ENCODE measurements at places on chromosomes 3 and 15. TPM values are rescaled to one million over a fixed set of nuclear protein-coding genes. Genes with fewer than 3 reads are reported as not detected.

Gene TUBGCP4
- 24.9 TPM for total RNA-seq

Gene C15orf62
- 15.3 TPM for total RNA-seq

Gene MSL2
- 71.1 TPM for total RNA-seq

DNA sequence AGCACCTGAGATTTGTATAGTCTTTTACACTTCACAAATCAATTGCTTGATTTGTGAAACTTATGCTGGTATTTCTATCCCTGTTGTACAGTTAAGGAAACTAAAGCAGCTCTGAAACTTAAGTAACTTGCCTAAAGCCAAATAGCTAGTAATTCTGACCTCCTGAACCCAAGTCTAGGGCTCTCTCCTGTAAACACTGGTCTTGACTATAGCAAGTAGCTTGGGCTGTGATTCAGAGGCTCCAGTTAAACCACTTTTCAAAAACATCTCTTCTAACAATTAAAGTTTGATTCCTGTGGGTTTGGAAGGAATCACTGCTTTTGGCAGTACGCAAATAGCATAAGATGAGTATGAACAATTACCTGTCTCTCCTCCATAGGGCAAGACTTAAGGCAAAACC, 18.5 kb upstream of the CMTM8 start:
- H3K4me3 ChIP-seq, result no peak overlapping the region
- H3K27ac ChIP-seq, result no peak overlapping the region
- H3K27me3 ChIP-seq, result no peaks in the 10 kb centered on the region
- no peak for DNase-seq

DNA sequence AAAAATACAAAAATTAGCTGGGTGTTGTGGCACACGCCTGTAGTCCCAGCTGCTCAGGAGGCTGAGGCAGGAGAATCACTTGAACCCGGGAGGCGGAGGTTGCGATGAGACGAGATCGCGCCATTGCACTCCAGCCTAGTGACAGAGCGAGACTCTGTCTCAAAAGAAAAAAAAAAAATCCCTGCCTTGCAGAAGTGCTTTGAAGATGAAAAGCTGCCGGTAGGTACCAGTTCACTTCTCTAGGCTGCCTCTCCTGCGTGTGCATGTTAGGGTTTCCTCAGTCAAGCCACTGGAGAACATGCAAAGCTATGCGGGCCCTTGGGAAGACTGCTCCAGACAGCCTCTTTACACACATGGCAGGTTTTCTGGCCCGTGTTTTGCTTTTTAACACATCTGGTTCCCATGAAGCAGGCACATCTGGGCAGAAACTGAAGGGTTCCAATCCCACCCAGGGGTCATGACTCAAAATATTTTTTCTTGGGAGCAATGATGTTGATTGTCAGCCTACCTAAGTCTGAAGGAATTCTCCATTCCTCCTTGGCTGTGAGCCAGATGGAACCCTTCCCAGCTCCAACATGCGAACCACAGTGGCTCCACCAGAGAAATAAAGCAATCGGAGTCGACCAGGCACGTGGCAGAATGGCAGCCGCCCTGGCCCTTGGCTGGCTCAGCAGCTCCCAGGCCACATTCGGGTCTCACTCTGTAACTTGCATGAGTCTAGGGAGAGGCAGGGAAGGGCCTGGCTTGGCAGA, 29.6 kb downstream of the MGLL start:
- no peak overlapping the region for H3K27ac ChIP-seq
- H3K36me3 ChIP-seq, result no peaks in the 10 kb centered on the region
- H3K4me1 ChIP-seq, result peaks cover 33% of the 10 kb centered on the region
- H3K27me3 ChIP-seq, result no peaks in the 10 kb centered on the region

DNA sequence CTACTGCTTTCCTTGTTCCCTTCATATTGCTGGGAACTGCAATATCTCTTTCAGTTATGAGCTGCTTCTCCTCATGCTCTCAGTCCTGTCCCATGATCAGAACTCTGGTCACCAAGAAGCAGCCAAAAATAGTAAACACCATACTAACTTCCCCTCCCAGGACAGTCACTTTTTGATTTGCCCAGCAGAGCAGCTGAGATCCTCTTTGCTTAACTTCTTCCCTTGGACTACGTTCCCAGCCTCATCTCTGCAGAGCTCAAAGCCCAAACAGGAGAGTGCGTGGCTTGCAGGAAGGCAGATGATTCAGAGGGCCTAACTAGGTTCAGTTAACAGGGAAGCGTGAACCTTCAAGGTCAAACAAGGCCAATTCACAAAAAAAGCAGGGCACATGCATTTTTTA, 153.2 kb downstream of the CTNNB1 start:
- H3K36me3 ChIP-seq, result no peaks in the 10 kb centered on the region
- H3K4me3 ChIP-seq, result no peak overlapping the region
- no peak for DNase-seq
- no peak overlapping the region for H3K27ac ChIP-seq
- peaks cover 9% of the 10 kb centered on the region for H3K4me1 ChIP-seq

DNA sequence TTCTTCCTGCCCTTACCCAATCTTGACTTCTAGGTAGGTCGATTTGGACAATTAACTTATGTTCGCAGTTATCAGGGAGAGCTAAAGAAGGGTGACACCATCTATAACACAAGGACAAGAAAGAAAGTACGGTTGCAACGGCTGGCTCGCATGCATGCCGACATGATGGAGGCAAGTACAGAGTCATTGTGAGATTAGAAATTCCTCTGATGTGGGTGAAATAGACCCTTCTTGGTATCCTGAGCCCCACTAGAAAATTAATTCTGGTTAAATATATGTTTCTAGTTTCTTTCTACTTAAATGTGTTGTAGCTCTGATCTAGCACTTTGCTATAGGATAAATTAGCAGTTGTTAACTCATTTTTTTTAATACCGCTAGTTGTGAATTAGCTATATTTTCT, 13.6 kb downstream of the LXN start:
- H3K27me3 ChIP-seq, result no peaks in the 10 kb centered on the region
- no peak overlapping the region for H3K4me3 ChIP-seq
- H3K36me3 ChIP-seq, result peaks cover 69% of the 10 kb centered on the region

GRCh38 chr3:155908086-155908485, 37.6 kb downstream of the GMPS start:
- H3K4me3 ChIP-seq, result no peak overlapping the region
- peaks cover 62% of the 10 kb centered on the region for H3K36me3 ChIP-seq
- H3K4me1 ChIP-seq, result no peaks in the 10 kb centered on the region

GRCh38 chr3:153160451-153161137, 1.4 kb upstream of the RAP2B start:
- peak overlapping the region; percentile 96 for H3K27ac ChIP-seq
- no peaks in the 10 kb centered on the region for H3K27me3 ChIP-seq
- no peaks in the 10 kb centered on the region for H3K36me3 ChIP-seq

DNA sequence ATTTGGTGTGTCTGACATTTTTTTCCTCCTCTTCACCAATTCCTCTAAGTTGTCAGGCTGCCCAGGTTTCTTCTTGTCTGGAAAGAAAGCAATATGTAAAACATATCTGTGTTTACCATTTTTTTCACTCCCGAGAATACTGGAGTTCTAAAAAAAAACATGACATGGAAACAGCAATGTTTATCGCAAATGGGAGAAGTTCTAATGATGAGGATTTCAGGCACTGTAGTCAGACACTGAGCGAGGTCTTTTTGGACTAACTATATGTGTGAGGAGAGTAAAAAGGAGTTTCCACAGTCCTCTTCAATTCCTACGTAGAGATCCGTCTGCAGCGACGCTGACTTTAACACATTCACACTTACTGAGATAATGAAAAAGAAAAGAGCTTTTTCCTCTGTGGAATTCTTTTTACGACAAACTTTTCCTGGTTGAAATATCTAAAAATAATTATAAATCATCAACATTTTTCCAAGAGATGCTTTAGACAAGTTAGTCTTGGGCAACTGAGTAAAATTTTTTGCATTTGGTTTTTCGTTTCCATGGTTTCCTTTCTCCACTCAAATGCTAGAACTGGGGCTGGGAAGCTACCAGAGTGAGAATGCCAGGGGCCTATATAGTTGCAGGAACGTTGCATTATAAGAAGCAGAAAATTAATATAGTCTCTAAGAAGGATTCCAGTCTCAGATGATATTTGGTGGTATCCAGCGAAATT, 8.4 kb upstream of the SETMAR start:
- no peaks in the 10 kb centered on the region for H3K36me3 ChIP-seq
- no peak overlapping the region for H3K27ac ChIP-seq
- DNase-seq, result no peak
- H3K4me1 ChIP-seq, result no peaks in the 10 kb centered on the region

DNA sequence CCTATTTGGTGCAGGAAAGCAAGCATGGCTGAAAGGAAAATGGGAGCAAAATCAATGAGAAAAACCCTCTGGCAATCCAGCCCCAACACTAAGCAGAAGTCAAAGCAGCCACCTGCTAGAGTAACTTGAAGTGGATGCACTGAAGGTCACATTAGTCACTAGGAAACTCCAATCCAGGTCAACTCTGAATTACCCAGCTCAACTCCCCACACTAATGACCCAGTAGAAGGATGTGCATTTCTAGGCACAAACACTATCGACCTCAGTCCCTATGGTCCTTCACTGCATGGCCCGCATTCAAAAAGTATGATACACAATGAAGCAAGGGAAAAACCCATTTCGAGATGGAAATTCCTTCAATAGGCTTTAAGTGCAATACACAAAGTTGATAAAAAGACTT, 80.6 kb downstream of the RAD18 start:
- no peaks in the 10 kb centered on the region for H3K4me1 ChIP-seq
- H3K27ac ChIP-seq, result no peak overlapping the region
- no peak overlapping the region for H3K4me3 ChIP-seq
- no peak for DNase-seq
- no peaks in the 10 kb centered on the region for H3K27me3 ChIP-seq

- no peak overlapping the region for H3K27ac ChIP-seq
- no peaks in the 10 kb centered on the region for H3K36me3 ChIP-seq
- no peaks in the 10 kb centered on the region for H3K27me3 ChIP-seq
- DNase-seq, result no peak
- no peak overlapping the region for H3K4me3 ChIP-seq
Measured at GRCh38 chr15:74403588-74403919, 30.2 kb downstream of the SEMA7A start.

- no peak for DNase-seq
- H3K4me1 ChIP-seq, result peaks cover 8% of the 10 kb centered on the region
- H3K4me3 ChIP-seq, result no peak overlapping the region
- H3K27me3 ChIP-seq, result no peaks in the 10 kb centered on the region
- H3K36me3 ChIP-seq, result no peaks in the 10 kb centered on the region
Measured at GRCh38 chr3:112042842-112043280, 8.3 kb downstream of the TMPRSS7 start.

DNA sequence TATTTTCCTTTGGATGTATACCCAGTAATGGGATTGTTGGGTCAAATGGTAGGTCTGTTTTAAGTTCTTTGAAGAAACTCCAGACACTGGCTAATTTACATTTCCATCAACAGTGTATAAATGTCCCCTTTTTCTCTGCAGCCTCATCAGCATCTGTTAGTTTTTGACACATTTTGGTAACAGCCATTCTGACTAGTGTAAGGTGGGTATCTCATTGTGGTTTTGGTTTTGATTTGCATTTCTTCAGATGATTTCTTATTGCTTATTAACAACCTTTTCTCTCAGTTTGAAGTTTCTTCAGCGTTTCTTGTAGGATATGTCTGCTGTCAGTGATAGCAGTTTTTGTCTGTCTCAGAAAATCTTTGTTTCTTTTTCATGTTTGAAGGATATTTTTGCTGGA, 15.4 kb downstream of the GALK2 start:
- no peak overlapping the region for H3K4me3 ChIP-seq
- no peak overlapping the region for H3K27ac ChIP-seq
- H3K4me1 ChIP-seq, result no peaks in the 10 kb centered on the region
- no peaks in the 10 kb centered on the region for H3K36me3 ChIP-seq
- no peak for DNase-seq

GRCh38 chr3:175399156-175399840, 540.2 kb downstream of the NAALADL2 start:
- H3K4me1 ChIP-seq, result peaks cover 4% of the 10 kb centered on the region
- H3K27ac ChIP-seq, result no peak overlapping the region
- no peak overlapping the region for H3K4me3 ChIP-seq
- no peak for DNase-seq
- no peaks in the 10 kb centered on the region for H3K36me3 ChIP-seq
- no peaks in the 10 kb centered on the region for H3K27me3 ChIP-seq

- H3K36me3 ChIP-seq, result peaks cover 7% of the 10 kb centered on the region
- peak overlapping the region; percentile 4 for H3K27ac ChIP-seq
- no peak overlapping the region for H3K4me3 ChIP-seq
- no peak for DNase-seq
- no peaks in the 10 kb centered on the region for H3K27me3 ChIP-seq
Measured at GRCh38 chr3:128336337-128337156, 130.1 kb downstream of the DNAJB8 start.

GRCh38 chr15:71128939-71129562, 13.8 kb downstream of the THSD4 start:
- H3K4me3 ChIP-seq, result no peak overlapping the region
- no peak for DNase-seq
- H3K27me3 ChIP-seq, result no peaks in the 10 kb centered on the region
- H3K4me1 ChIP-seq, result no peaks in the 10 kb centered on the region
- no peaks in the 10 kb centered on the region for H3K36me3 ChIP-seq

DNA sequence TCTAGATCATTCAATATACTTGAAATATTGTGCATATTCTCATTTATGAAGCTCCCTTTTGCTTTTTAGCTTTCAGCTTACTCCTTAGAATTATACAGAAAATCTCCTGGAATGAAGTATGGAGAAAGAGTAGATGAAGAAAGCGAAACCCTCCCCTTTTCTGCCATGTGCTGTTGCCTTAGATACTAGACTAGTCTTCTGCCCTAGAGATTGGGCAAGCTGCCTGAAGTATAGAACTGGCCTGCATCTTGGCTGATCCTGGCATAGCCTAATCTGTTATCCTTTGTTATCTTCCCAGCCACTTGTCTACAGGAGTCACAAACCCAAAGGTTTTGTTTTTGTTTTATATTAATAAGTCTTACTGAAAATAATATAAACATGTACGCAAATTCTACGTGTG, 138.8 kb downstream of the RBPMS2 start:
- no peaks in the 10 kb centered on the region for H3K36me3 ChIP-seq
- H3K4me3 ChIP-seq, result no peak overlapping the region
- H3K4me1 ChIP-seq, result peaks cover 39% of the 10 kb centered on the region
- no peak for DNase-seq
- H3K27me3 ChIP-seq, result no peaks in the 10 kb centered on the region

- H3K4me1 ChIP-seq, result no peaks in the 10 kb centered on the region
- H3K4me3 ChIP-seq, result no peak overlapping the region
- H3K27ac ChIP-seq, result no peak overlapping the region
- H3K27me3 ChIP-seq, result no peaks in the 10 kb centered on the region
Measured at GRCh38 chr15:44801364-44801763, 65.0 kb downstream of the TRIM69 start.

DNA sequence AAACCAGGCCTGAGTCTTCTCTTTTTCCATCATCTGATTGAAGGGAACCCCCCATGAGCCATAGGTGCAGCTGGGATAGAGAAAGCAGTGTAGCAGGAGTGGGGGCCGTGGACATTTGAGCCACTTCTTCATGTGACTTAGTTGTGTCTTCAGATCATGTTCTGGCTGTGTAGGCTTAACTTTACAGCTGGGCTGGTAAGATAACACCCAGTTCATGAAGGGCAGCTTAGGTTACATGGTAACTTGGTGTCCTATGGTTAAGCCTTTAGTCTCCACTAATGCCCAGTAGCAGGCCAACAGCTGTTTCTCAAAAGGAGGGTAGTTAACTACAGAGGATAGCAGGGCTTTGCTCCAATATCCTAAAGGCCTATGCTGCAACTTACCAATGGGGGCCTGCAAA, 11.4 kb upstream of the SNRPN start:
- no peak overlapping the region for H3K4me3 ChIP-seq
- H3K27me3 ChIP-seq, result no peaks in the 10 kb centered on the region
- no peak overlapping the region for H3K27ac ChIP-seq

GRCh38 chr3:54434756-54435155, 312.4 kb downstream of the CACNA2D3 start:
- H3K27ac ChIP-seq, result no peak overlapping the region
- H3K4me3 ChIP-seq, result no peak overlapping the region
- DNase-seq, result no peak
- no peaks in the 10 kb centered on the region for H3K27me3 ChIP-seq

GRCh38 chr3:171307046-171307585, 153.1 kb downstream of the TNIK start:
- H3K27me3 ChIP-seq, result no peaks in the 10 kb centered on the region
- no peak for DNase-seq
- no peak overlapping the region for H3K27ac ChIP-seq
- H3K36me3 ChIP-seq, result no peaks in the 10 kb centered on the region
- peaks cover 3% of the 10 kb centered on the region for H3K4me1 ChIP-seq
